ENCODE measurements at places on chromosomes 11 and 22.

- H3K27ac ChIP-seq, result no peak overlapping the region
- DNase-seq, result no peak
- peaks cover 4% of the 10 kb centered on the region for H3K36me3 ChIP-seq
- H3K4me3 ChIP-seq, result no peak overlapping the region
Measured at GRCh38 chr11:76559346-76559745, 111.2 kb downstream of the LRRC32 start.

DNA sequence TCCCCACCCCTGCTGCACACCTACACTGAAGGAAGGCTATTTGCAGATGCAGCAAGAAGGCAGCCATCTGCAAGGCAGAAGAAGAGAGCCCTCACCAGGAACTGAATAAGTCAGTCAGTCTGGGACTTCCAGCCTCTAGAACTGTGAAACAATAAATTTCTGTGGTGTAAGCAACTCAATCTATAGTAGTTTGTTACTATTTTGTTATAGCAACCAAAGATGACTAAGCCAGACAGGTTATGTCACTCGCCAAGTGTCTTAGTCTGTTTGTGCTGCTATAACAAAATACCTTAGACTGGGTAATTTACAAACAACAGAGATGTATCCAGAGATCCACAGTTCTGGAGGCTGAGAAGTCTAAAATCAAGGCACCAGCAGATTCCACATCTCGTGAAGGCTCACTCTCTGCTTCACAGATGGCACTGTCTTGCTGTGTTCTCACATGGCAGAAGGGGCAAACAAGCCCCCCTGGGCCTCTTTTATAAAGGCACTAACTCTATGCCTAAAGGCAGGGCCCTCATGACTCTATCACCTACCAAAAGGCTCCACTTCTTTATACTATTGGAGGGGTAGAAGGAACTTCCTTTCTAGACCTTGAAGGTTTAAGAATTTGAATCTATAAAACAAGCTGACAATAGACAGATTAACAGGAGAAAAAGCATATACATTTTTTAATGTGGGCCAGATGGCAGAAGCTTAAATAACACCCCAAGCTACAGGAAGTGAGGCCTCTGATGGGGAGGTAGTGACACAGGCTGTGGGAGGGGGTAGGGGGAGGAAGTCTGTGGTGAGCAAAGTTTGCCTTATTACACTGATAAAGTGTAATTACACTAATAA, 12.3 kb downstream of the APOL6 start:
- no peaks in the 10 kb centered on the region for H3K27me3 ChIP-seq
- peaks cover 89% of the 10 kb centered on the region for H3K36me3 ChIP-seq
- H3K4me1 ChIP-seq, result peaks cover 68% of the 10 kb centered on the region
- H3K27ac ChIP-seq, result peak overlapping the region; percentile 86

- peak within 1 kb of the TSS; percentile 89 for H3K4me3 ChIP-seq
- H3K27me3 ChIP-seq, result peaks cover 7% of the 10 kb centered on the region
- peak within 1 kb of the TSS; percentile 84 for H3K27ac ChIP-seq
- DNase-seq, result peak; percentile 12
Measured at GRCh38 chr22:20494978-20495860, at the start of gene KLHL22. Gene KLHL22, minus strand, starts transcription at chr22:20495795. Its CDS starts 6,584 bp downstream, at chr22:20489211.

GRCh38 chr11:68321293-68322051, 9.1 kb downstream of the LRP5 start:
- H3K4me1 ChIP-seq, result no peaks in the 10 kb centered on the region
- H3K27me3 ChIP-seq, result no peaks in the 10 kb centered on the region
- DNase-seq, result no peak
- no peak overlapping the region for H3K27ac ChIP-seq
- H3K4me3 ChIP-seq, result no peak overlapping the region

- no peak overlapping the region for H3K4me3 ChIP-seq
- no peaks in the 10 kb centered on the region for H3K4me1 ChIP-seq
- H3K36me3 ChIP-seq, result no peaks in the 10 kb centered on the region
Measured at GRCh38 chr11:26909515-26909914, 84.4 kb upstream of the FIBIN start.

DNA sequence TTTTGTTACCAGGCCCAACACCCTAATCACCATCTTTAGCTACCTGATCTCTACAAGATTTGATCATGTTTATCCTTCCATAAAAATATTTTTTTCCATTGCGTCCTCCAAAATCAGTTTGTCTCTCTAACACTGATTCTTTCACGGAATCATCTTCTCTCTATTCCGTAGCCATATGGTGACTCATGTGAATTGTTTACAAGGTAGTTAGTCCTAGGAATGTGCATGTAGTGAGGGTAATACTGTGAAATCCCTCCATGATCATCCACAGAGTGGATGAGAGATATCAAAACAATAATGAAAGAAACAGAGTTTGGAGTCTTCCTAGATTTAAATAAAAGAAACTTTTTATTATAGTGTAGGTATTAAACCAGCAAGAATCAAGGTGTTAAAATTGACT, 230.2 kb downstream of the METTL15 start:
- DNase-seq, result no peak
- peaks cover 1% of the 10 kb centered on the region for H3K36me3 ChIP-seq
- no peaks in the 10 kb centered on the region for H3K4me1 ChIP-seq
- H3K27me3 ChIP-seq, result no peaks in the 10 kb centered on the region
- H3K27ac ChIP-seq, result no peak overlapping the region

- peaks cover 36% of the 10 kb centered on the region for H3K27me3 ChIP-seq
- H3K27ac ChIP-seq, result no peak overlapping the region
Measured at GRCh38 chr22:26953012-26953883, 295.9 kb downstream of the MIAT start.

- peaks cover 6% of the 10 kb centered on the region for H3K4me1 ChIP-seq
- peaks cover 8% of the 10 kb centered on the region for H3K27me3 ChIP-seq
- H3K4me3 ChIP-seq, result no peak overlapping the region
- H3K27ac ChIP-seq, result no peak overlapping the region
- H3K36me3 ChIP-seq, result no peaks in the 10 kb centered on the region
Measured at GRCh38 chr22:50276143-50276542, 6.0 kb upstream of the MAPK11 start.

- no peak overlapping the region for H3K27ac ChIP-seq
- DNase-seq, result no peak
- no peaks in the 10 kb centered on the region for H3K4me1 ChIP-seq
- no peaks in the 10 kb centered on the region for H3K36me3 ChIP-seq
- no peak overlapping the region for H3K4me3 ChIP-seq
Measured at GRCh38 chr11:47078751-47079521, 97.7 kb downstream of the ARFGAP2 start.

- H3K4me3 ChIP-seq, result no peak overlapping the region
- H3K27me3 ChIP-seq, result peaks cover 1% of the 10 kb centered on the region
- H3K4me1 ChIP-seq, result no peaks in the 10 kb centered on the region
- no peak overlapping the region for H3K27ac ChIP-seq
- DNase-seq, result no peak
Measured at GRCh38 chr11:82080160-82080559, 653.5 kb downstream of the FAM181B start.

- peaks cover 87% of the 10 kb centered on the region for H3K4me1 ChIP-seq
- H3K36me3 ChIP-seq, result peaks cover 5% of the 10 kb centered on the region
Measured at GRCh38 chr22:25070956-25071355, 118.4 kb downstream of the KIAA1671 start.

- peak overlapping the region; percentile 99 for H3K27ac ChIP-seq
- peaks cover 14% of the 10 kb centered on the region for H3K36me3 ChIP-seq
- no peaks in the 10 kb centered on the region for H3K27me3 ChIP-seq
- H3K4me3 ChIP-seq, result peak overlapping the region; percentile 98
- DNase-seq, result no peak
Measured at GRCh38 chr11:113876074-113876797, 864 bp upstream of the USP28 start.

Data from activated T-helper 1 cell treated with anti-CD3 and anti-CD28 coated beads, Interleukin-12 subunit alpha, Interleukin-12 subunit beta, Interleukin-2, Interleukin-4 antibody, amounts not matched to agents 30 ng/mL and 10 ng/mL and 1 ng/mL, durations not matched to agents 14 hours and 24 hours and 36 hours (primary cell).